C1 segment of cervical spinal cord (tissue), 14 donors: ENCODE measurements at places on chromosomes 16 and 17.
A peak's percentile ranks its signal among the peaks of the same experiment; 100 is the strongest.

DNA sequence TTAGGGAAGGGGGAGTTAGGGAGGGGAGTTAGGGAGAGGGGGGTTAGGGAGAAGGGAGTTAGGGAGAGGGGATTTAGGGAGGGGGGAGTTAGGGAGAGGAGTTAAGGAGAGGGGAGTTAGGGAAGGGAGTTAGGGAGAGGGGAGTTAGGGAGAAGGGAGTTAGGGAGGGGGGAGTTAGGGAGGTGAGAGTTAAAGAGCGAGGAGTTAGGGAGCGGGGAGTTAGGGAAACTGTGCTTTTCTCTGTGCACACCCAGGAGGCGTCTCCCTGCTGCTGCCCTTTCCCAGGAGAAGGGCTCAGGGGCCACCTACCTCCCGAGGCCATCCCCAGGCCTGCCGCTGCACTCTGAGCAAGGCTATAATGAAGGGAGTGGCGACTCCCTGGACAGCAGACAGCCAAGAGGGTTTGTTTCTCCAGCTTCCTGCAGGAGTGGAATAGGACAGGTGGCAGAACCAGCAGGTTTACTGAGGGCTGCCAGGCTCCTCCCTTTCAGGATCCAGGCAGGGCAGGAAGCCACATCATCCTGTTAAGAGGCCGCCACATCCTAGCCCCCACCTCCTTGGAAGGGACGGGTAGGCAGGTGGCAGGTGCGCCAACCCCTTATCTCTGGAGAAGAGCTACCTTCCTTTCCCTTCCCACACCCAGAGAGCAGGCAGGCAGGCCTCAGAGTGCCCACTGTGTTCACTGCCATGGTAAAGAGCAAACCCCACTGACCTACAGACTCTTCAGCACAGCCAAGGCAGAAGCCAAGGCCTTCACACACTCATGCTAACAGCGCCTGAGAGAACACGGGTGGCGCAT lies 4.3 kb downstream of the CANT1 start:
- no peak for DNase-seq

GRCh38 chr16:24988593-24989338 lies 26.4 kb downstream of the ARHGAP17 start:
- DNase-seq, result peak; percentile 69

- DNase-seq, result no peak
Measured at GRCh38 chr16:25027781-25028180, 12.6 kb upstream of the ARHGAP17 start.

- no peak for DNase-seq
Measured at GRCh38 chr16:87438611-87438985, 46.5 kb downstream of the MAP1LC3B start.

DNA sequence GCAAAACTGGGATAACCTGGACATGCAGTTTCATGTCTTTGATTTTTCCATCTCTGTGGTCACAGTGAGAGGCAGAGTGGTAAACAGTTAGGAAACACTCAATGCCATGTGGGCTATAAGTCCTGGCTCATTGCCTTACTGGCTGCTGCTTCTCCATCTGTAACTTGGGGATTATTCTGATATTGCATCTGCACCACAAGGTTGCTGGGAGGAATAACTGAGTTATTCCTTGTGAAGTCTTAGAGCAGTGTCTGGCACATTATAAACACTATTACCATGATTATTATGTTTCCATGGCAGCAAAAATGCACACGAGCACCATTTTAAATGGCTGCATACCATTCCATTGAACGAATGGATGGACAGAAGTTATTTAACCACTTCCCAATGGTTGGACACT lies 111.7 kb upstream of the CDH5 start:
- DNase-seq, result no peak

DNA sequence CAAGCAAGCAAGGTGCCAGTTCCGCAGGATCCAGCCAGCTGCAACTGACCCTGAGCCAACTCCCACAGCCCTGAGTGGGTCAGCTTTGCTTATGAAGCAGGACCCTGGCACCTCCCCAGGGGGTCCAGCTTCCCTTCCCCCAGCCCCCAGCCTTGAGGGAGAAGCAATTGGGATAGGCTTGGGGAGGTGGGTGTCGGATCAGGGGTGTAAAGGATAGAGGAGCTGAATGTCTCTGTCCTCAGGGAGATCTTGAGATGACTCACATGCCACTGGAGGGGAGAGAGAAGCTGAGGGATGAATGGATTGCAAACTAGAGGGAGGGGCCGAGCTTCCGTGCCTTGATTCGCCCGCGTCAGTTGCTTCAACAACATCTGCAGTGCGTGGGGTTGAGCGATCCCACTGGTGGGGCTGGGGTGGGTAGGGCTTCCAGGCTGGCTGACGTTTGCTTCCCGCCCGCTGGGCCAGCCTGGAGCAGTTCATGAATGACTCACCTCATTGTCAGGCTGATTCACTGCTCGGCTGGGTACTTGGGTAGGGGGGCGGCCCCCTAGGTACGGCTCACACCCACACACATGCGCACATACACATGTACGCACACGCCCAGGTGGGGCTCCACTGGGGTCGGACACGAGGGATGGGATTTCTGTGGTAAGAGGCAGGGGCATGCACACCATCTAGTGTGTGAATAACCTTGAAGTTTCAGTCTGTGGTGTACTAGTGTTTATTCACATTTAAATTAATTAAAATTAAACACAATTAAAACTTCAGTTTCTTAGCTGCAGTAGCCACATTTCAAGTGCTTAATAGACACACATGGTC lies 3.6 kb upstream of the HROB start:
- no peak for DNase-seq

DNA sequence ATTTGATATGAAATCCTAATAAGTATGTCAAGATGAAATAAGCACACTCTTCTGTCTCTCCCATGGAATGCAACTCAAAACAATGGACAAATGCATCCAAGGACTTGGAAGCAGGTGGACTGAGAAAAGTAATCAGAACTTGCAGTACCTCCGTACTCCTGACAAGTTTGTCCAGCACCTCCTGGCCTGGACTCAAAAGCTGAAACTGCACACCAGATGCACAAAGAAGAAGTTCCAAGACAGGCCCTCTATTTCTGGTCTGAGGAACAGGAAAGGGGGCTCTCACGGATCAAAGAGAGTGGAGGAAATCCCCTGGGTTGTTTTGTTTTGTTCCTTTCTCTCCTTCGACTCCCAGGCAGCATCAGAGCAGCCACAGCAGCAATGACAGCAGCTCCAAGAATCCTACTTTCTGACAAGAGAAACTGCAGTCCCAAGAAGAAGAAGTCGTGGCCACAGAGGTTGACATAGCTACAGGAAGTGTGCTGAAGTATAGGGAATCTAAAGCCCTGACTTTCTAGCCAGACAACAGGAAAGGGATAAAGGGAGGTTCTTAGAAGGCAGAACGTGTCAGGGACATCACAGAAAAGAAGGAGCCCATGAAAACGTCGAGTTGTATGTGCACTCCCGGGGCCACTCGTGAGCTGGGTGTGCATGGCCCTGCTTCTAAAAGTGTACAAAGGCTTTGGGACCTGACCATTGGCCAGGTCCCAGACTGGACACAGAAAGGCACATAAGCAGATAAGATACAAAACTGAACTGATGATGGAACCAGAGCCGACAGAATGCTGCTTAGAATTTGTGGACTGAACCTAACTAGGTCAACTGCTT lies 29.3 kb downstream of the AKAP10 start:
- no peak for DNase-seq

GRCh38 chr16:29809850-29810698 lies 1.9 kb upstream of the PRRT2 start:
- DNase-seq, result no peak

DNA sequence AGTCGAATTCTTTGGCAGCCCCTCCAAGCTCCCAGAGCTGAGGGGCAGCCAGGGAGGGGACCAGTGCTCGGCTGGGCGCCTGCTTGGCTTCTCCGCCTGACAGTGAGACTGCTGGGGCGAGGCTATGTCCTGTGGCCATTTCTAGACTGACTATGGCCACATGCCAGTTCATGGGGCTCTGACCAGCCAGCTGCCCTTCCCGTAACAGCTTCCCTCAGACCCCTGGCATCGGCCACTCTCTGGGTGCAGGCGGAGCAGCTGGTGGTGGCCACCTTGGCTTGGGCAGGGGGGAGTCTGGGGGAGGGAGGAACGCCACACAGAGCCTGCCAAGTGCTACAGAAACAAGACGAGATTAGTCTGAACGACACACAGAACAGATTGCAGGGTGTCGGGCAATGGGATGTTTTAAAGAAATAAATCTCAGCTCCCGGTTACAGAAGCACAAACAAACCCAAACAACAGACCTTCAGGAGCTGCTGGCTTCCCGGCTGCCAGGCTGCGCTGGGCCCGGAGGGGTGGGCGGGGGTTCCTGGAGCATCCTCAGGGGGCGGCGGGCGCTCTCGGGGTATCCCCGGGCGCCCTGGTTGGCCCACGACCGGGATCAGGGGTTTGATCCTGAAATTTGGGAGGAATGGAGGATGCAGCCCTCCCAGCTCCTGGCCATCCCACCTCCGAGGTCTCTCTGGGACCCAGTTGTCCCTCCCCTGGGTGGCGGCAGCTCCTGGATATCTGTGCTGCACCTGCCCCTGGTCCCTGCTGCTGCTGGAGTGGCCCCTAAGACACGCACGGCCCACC lies 34.5 kb downstream of the TBC1D16 start:
- DNase-seq, result no peak

DNA sequence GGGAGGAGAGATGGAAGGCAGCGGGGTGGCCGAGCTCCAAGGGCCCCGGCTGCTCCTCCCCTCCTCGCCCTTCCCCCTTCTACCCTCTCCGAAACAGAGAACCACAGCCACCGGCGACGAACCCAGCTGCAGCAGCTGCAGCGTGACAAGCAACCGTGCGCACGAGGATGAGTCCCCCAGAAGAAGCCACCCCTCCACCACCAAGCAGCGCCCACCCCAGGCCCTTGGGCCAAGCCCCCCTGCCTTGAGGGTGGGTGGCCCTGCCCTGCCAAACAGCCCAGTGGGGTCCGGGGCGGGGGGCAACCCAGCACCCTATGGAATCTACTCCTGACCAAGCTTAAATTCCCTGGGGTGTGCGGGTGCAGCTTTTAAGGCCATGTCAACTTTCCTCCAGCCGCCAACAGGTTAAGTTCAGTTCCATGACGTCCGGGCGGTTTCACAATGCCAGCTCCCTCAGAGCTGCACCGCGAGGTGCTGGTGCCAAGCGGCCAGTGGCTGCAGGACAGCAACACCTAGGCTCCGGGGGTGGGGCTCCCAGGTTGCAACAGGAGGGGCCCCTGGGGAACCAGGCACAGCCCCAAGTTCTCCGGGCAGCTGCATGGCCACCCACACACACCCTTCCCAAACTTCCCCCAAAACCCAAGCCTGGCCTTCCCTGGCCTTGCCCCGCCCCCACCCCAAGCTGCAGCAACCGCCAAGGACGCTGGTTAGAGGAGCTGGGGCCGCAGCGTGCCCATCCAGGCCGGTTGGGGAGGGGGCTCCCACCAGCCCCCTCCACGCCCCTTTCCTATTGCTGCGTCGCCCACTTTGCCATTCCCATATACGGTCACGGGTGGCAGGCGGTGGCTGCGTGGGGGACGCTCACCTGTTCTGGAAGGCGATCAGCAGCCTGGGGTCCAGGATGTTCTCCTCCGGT lies 2.0 kb downstream of the CBX4 start:
- DNase-seq, result no peak

DNA sequence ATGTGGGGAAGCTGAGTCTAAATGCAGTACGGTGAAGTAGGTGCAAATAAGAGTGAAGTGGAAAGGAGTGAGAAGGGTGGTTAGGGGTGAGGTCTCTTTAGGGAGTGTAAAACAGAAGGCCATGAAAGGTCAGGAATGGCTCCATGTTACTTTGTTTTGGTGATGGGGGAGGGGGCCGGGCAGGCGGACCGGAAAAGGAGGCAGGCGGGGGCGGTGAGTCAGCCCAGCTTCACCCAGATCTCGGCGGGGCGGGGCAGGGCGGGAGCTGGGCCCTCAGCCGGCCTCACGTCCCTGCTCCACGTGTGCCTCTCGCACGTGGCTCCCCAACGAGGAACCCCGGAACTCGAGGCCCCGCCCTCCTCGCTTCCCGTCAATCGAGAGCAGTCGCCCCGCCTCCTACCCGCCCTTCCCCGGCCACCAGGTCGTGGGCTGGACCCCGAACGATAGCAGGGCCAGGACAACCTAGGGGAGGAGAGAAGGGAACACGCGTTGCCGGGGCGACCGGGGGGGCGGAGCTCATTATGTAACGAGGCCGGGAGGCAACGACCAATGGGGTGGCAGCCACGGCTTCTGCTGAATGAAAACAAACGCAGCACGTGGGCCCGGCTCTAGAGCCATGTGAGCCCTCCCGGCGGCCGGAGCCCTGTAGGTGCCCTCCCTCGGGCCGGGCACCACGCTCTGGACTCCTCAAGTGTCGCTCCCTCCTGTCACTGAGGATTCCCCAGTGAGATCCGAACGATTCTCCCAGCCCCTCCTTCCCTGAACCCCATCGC lies 1.4 kb downstream of the NR1D1 start:
- DNase-seq, result peak; percentile 94

GRCh38 chr17:82765371-82765770 lies 13.5 kb downstream of the TBCD start:
- DNase-seq, result no peak

GRCh38 chr17:34930283-34930682 lies 31.0 kb downstream of the CCT6B start:
- DNase-seq, result no peak

DNA sequence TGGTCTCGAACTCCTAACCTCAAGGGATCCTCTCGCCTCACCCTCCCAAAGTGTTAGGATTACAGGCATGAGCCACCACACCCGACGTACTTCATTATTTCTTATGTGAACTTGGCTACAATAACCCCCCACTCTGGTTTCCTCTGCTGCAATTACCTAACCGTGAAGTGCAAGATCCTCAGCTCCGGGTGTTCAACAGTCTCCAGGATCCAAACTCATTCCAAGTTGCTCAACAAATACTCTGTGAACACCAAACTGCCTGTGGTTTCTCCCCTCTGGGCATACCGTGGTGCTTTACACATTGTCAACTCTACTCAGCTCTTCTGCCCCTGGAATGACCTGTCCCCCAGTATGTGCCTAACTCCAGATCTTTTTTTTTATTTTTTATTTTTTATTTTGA lies 6.8 kb upstream of the SULT1A1 start:
- no peak for DNase-seq
